ENCODE measurements at places on chromosomes 5 and 9.

DNA sequence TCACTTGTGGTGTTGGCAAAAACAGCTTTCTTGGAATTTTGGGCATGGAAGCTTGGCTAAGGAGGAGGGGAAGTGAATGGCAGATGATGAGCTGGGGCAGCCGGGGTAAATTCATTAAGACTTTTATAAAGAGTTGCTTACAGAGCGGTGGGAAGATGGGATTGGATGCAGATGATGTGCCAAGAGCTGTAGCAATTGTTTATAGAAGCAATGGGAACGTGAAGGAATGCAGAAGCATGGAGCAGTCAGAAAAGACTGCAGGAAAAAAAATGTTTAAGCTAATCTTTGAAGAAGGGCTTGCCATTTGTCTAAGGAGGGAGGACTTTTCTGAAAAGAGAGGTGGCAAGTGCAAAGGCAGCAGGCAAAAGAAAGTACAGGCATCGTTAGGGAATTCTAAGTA lies 86.6 kb upstream of the SHISAL2B start:
- DNase-seq: no peak

DNA sequence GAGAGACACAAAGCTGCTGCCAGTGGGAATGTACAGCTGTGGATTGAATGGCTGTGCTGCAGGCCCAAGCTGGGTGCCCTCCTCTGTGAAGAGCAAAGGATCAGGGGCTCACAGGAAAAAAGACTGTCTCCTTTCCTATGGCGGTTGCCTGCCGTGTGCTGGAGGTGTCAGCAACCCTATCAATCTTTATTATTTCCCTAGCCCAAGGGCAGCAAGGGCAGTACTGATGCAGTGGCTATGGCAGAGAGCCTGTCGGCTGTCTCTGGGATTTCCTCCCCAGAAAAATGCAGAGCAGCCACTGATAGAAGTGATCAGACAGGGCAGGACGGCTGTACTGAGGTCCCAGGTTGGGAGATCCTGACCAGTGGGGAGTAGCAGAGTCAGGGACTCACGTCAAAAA lies 117.3 kb upstream of the CDH12 start:
- no peak for DNase-seq

- DNase-seq: no peak
Measured at GRCh38 chr5:158942217-158942616, 157.5 kb downstream of the EBF1 start.

DNA sequence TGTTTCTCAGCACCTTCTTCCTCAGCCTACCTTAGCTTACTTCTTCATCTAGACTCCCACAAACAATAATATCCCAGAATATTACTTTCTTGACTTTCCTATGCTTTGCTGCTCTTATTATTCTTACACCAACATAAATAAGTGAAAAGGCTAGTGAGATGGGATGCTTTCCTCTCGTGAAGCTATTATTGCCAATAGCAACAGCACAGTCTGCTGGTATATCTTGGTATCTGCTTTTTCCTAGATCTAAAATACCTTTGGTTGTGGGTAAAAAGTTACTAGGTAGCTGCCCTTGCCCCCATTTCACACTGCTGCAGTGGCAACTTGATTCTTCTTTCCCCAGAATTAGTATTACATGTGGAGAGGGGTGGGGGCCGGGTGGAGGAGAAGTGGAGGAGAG lies 26.1 kb upstream of the GLIPR2 start:
- DNase-seq: no peak

GRCh38 chr9:90499761-90500160 lies 142.9 kb downstream of the DIRAS2 start:
- no peak for DNase-seq

- DNase-seq: no peak
Measured at GRCh38 chr9:72013292-72013760, 47.1 kb downstream of the C9orf57 start.

GRCh38 chr5:179819296-179820126 lies 1.2 kb upstream of the SQSTM1 start:
- DNase-seq: no peak

- no peak for DNase-seq
Measured at GRCh38 chr9:120918931-120919842, 7.4 kb downstream of the TRAF1 start.

DNA sequence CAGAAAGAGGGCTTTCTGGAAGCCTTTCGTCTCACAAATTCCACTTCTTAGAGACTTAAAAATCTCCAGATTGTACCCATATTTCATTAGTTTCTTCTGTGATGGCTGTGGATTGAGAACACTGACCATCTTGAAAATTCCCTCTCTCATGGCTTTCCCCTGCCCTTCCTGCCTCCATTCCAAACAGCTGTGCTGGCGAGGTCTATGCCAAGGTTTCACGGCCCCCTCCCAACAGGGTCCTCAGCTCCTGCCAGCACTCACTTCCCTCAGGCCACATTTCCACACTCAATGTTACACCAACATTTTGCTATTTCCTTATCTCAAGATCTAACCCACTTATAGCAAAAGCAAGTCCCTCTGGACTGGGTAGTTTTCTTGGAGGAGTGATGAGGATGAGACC lies 40.3 kb upstream of the EQTN start:
- no peak for DNase-seq

- DNase-seq: no peak
Measured at GRCh38 chr9:111944241-111944866, 47.7 kb downstream of the UGCG start.

- DNase-seq: no peak
Measured at GRCh38 chr5:59617186-59617771, 276.2 kb downstream of the PDE4D start.

GRCh38 chr9:1490341-1491232 lies 440.4 kb downstream of the DMRT2 start:
- no peak for DNase-seq

DNA sequence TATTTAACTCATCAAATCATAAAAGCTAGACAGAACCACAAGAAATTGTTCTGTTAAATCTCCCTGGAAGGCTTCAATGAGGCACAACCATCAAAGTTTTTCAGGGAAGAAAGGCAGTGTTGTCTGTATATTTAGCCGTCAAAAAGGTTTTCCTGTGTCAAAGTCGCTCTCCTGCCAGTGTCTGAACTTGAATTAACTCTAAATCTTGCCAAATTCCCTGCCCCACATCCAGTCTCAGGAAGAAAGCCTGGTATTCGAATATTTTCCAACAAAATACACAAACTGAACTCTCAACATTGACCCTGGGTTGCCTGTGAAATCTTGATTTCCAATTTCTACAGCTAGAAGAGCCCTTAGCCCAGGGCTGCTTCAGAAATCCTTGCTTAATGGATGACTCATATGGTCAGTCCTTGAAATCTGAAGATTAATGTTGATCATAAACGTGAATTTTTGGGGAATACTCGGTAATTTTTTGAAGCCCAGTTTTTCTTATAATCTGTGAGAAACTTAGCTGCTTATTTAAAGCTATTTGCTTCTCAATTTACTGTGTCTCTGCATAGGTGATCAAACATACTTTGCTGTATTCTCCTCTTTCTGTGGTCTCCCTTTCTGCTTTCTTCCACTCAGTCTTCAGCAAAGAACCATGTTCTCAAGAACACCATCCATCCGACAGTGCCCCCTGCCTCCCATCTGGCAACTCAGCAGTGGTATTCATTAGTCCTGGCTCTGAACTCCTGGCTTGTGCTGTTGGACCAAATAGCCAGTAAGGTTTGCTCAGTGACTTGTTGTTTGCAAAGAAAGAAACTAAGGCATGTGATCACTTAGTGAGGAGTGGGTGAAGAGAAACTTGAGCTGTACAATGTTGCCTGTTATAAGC lies 58.9 kb downstream of the NREP start:
- DNase-seq: no peak

DNA sequence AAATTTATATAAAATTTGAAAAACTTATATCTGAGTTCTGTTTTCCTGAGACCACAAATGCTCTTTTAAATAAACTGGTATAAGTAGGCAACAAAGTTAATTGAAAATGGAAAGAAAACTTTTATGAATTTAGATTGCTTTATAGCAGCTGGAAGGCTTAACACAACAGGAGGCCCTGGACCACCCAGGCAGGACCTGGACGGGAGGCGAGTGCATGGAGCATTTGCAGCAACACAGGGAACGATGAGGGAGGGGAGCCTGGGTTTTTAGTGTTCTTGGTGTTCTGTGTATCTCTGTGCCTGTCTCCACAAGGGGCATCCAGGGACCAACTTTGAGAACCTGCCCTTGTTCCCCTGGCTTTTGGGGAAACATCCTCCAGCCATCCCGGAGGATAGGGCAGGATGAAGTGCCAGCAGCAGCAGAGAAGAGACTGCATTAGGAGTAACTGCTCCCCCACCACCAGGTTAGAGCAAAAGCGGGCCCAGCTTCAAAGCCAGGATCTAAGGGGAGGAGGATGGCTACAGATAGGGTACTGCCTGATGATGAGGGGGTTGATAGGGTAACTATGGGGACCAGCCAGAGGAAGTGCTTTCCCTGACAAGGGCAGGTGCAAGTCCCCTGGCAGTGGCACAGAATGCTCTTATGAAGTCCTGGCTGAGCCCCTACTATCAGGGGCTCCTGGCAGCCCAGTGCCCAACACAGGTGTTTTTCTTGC lies 6.7 kb upstream of the SPATA31E1 start:
- no peak for DNase-seq

DNA sequence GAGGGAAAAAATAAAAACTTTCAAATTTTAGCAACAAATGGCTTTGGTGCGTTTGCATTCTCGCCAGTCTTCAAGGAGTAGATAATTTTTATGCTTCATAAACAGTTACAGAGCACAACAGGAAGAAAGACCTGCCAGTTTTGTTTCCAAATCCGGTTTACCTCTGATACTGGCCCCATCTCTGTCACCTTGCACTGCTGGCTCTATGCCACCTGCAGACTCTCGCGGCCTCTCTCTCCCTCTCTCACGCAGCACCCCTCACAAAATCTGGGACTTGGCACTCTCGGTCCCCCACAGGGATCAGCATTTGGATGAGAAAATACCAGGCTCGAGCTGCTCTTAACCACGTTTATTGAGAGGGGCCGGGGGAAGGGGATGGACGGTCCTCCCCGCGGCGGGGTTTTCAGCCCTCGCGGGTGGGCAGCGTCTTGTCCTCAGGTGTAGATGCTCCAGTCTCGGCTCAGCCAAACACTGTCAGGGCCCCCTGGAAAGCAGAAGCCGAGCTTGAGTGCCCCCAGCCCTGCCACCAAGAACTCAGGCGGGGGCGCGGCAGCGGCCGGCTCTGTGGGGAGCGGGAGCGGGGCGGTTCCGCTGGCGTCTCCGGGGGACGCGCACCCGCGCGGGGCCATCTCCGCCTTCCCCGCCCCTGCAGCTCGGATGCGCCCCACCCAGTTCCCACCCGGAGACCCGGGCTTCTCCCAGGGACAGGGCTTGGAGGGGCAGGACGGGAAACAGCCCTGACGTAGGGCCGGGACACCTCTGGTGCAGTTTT lies 1.3 kb downstream of the SCGB3A1 start:
- DNase-seq: no peak

- no peak for DNase-seq
Measured at GRCh38 chr5:141870871-141871270, 7.3 kb downstream of the PCDH1 start.

DNA sequence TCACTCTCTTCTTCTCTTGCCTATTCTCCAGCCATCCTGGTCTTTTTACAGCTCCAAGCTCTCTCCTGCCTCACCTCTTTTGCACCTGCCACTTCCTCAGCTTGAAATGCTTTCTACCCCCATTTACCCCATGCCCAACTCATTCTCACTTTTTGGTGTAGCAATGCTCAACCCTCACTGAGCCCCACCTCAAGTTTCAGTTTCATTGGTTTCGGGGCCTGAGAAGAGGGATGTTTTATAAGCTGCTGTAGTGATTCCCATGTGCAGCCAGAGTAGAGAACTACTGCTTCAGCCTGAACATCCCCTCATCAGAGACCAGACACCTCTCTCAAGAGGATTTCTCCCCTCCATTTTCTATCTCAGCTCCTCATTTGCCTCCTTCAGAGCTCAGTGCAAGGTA lies 45.2 kb upstream of the FYB1 start:
- DNase-seq: no peak

- DNase-seq: no peak
Measured at GRCh38 chr9:90095682-90096081, 490.9 kb downstream of the GADD45G start.

DNA sequence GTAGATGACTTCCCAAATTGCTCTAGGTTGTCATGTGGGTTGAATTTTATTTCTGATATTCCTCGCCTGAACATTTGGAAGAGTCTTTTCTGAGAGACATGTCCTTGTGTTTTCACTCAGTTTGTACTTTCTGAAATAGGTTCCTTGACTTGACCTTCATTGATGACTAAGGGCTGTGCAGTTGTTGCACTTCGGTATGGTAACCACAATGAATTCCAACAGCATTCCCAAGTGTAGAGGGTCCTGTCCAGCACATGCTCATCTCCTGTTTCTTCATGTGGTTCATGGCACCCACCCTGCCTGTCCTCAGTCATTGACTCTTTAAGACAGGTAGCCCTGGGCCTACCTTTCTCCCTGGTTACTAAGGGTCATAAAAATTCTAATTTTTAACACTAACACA lies 527.8 kb downstream of the MTRR start:
- no peak for DNase-seq

GRCh38 chr9:95499046-95499676 lies 17.6 kb downstream of the PTCH1 start:
- DNase-seq: no peak

DNA sequence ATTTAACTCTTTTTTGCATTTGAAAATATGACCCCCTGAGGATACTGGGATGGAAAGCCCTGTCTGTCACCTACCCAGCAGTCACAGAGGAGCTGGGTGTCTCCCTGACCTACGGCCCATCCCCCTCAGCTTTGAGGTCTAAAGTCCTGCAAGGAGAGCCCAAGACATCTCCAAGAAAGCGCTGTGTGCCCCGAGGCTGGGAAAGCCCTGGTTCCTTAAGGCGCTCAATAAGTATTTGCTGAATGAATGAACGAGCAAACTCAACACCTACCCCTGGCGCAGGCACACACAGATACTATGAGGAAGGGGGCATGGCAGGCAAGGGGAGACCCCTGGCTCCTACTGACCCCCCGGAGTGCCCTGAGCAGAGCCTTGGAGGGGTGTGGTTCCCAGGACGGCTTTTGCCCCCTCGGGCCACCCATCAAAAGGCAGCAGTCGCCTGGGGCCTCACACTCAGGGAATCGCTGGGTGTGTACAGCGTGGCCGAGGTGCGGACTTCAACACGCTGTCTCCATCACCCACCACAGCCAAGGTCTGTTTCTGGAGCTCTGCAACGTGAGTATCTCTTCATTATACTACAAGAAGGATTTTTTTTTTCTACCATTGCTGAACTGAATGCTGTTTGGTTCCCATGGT lies 211.6 kb downstream of the ERCC6L2 start:
- DNase-seq: no peak

- DNase-seq: no peak
Measured at GRCh38 chr5:5619546-5619945, 197.1 kb downstream of the ICE1 start.

DNA sequence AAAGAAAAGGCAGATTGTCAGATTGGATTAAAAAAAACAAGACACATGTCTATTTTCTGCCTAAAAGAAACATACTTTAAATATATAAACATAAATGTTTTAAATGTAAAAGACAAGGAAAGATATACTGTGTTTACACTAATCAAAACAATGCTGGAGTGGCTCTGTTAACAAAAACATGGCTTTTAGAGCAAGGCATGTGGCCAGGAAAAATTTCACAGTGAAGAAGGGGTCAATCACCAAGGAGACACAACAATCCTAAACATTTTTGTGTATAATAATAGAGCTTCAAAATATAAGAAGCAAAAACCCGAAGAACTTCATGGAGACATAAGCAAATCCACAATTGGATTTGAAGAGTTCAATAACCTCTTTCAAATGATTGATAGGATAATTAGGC lies 18.5 kb upstream of the GADD45G start:
- no peak for DNase-seq

GRCh38 chr9:90961375-90961774 lies 159.8 kb downstream of the SYK start:
- no peak for DNase-seq

All from activated T-cell treated with anti-CD3 and anti-CD28 coated beads for 24 hours (primary cell).